ENCODE measurements at places on chromosomes 7 and 10.
A peak's percentile ranks its signal among the peaks of the same experiment; 100 is the strongest.

GRCh38 chr10:116602648-116603400 lies 12.1 kb downstream of the PNLIPRP1 start:
- no peak for DNase-seq

DNA sequence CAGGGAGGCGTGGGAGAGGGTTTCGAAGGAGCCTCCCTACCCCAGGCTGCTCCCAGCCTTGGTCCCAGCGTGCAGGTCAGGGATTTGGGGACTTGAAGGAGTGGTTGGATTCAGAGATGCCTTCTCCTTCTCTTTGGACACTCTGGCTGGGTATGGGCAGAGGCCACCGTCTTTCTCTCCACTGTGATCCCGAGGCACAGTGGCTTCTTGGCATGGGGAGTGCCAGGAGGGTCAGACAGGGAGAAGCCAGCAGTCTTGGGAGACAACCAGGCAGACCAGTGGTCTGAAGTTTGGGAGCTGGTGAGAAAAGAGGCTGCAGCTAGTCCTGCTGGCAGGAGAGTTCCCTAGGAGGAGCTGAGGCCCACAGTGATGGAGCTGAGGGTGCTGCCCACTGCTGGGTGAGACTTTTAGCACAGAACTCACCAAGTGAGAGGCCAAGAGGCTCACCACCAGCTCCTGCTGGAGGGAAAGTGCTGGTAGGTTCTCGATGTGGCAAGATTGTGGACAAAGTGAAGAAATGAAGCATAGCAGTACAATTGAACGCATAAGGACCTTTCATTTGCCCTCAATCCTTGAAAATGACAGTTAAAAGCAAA lies 35.2 kb upstream of the WDFY4 start:
- no peak for DNase-seq

DNA sequence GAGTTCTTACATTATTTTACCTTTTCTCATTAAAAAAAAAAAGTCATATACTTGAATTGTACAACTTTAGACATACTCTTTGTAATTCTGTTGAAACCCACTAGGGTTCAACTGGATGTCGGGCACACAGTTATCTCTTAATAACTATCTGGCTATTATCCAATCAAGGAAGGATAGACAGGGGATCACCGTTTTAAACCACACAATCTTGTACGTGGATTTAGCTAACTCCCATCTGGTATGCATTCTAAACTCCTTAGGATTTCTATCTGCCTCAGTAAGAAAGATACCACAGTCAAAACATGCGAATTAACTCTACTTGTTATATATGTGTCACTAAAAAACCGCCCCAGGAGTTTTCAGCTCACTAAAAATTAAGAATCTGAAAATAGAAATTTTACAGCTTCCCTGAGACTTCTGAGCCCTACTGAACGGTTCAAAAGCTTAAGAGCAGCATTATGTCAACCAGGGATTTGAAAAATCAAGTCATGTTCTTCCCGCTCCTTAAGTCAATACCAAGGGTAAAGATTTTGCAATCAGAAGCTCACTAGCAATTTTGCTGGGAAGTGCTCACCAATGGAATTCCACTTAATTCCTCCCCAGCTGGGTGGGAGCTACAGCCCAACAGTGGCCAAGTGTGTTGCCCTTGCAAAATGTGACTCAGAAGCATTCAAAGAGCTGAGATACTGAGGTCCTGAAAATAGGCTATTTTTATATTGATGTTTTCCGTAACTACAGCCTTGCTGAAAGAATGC lies 267.0 kb downstream of the FRMD4A start:
- DNase-seq, result no peak

- DNase-seq, result no peak
These were observed 43.8 kb downstream of the CFAP46 start for GRCh38 chr10:132898391-132899053.

DNA sequence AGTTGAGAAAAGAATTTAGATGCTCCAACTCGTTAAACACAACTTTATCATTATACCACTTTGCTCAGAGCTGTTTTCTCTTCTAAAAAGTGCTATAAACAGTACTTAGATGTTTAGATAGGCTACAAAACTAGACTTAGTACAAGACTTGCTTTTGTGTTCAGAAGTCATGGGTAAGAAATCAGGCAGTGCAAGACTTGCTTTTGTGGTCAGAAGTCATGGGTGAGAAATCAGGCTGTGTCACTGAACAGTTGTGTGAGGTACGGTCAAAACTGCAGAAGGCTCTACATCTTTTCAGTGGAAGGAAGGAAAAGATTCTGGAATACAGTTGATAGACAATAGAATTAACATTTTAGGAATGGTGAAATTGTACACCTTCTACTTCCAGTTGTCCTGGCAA lies 239.7 kb downstream of the DNAJB9 start:
- no peak for DNase-seq

DNA sequence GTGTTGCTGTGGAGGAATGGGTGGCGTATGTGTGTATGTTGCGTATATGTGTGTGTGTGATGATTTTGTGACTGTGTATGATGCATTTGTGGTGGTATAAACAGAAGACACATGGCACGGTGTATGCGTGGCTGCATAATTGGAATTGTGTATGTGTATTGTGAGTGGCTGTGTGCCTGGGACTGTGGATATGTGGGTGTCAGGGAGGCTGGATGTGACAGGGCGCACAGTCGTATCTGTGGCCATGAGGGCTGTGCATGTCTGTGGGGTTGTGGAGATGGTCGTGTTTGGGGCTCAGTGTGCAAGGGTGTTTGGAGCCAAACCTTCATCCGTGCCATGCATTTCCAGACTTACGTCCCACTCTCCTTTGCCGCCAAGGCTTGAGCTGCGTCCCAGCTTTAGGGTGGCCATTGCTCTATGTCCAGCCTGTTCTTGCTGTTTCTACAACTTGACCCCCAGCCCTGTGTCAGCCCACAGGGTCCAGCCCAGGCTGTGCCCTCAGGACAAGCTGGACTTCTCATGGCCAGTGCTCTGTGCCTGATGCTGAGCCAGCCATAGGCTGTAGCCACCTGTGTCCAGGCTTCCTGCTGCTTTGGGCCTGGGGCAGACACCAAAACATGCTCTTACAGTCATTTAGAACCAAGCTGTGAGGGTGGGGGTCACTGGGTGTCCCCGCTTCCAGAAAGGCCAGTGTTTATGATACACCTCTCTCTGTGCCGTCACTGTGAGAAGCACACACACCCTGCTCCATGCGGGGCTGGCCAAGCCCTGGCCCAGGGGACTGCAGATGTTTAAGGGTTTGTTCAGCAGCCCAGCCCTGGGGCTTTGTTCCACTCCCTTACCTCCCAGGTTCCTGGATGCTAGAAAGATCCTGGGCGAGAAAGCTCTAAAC lies 127.6 kb downstream of the NEURL1 start:
- DNase-seq, result no peak

- DNase-seq, result no peak
These were observed 146.2 kb upstream of the RET start for GRCh38 chr10:42930516-42931192.

GRCh38 chr10:15209827-15210509 lies 41.5 kb upstream of the NMT2 start:
- peak; percentile 12 for DNase-seq

GRCh38 chr10:3213208-3213607 lies 40.6 kb upstream of the PITRM1 start:
- no peak for DNase-seq

DNA sequence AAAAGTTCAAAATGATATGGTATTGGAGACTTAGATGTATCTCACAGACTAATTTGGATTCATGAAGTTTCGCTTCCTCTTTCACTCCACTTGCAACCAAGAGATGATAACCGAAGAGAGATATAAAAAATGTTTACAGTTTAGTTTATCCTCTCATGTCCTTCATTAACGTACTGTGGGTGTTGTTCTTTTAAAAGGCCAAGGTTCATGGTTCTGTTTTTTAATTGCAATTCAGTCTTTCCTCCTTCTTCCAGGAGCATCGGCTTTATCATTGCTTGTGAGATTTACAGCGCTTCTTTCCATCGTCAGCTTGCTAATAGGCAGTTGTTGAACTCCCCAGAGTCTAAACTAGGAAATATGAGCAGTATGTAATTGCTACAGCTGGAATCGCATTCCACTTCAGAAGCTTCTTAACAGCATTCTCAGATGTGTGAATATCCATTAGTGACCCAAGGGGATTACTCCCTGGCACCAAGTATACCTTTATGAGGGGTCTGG lies 75.9 kb upstream of the HGF start:
- no peak for DNase-seq

DNA sequence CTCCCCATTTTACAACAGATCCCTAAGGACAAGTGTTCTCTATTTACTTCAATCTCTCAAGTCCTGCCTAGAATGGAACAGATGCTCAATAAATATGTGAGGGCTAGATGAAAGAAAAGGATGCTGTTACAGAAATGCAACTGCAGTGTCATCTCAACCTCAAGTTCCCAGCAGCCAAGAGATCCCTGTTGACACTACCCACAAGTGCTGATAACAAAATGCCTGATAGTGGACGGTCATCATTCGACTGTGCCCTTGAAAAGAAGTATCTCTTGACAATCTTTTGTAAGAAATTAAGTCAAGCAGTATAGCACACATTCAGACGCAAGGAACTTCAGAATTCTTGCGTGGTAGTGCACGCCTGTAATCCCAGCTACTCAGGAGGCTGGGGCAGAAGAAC lies 133.2 kb downstream of the PARD3 start:
- DNase-seq, result no peak

GRCh38 chr7:11753433-11753832 lies 78.6 kb downstream of the THSD7A start:
- no peak for DNase-seq

- no peak for DNase-seq
These were observed 10.3 kb downstream of the ZMIZ1 start for GRCh38 chr10:79079054-79079397.

DNA sequence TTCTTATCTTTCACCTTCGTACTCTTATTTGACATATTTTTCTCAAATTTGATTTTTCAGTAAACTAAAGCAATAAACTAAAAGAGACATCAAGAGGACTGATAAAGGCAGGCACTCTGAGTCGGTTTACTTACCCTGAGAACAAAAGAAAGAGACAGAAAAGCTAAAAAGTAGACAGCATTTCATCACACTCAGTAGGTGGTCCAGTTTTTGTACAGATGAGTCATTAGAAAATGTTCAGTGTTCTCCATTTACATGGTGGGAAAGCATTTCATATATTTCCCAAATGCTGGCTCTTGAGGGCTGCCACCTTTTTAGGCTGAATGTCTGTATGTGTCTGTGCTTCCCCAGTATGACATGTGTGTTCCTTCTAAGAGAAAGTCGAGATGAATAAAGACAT lies 52.7 kb downstream of the NHLRC2 start:
- no peak for DNase-seq

DNA sequence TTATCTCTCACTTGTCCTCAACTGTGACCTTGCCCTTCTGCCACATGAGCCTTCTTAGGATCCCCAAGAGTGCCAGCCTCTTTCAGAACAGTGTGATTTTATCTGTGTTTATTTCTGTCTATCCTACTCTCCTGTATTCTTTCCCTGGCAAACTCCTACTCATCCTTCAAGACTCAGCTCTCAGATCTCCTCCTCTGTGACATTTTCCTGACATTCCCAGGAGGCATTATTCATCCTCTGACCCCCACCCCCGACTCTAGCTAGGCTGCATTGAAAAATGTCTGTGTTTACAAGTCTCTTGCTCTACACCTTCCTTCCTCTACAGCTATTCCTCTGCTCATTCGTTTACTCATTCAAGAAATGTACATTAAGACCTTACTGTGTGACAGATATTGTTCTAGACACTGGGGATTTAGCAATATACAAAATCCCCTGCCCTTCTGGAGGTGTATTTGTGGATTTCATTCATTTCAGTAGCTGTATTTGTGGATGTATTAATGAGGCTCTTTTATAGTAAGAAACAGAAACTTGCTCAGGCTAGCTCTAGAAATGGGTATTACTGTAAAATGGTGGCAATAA lies 61.4 kb upstream of the COMTD1 start:
- no peak for DNase-seq

GRCh38 chr10:11569471-11569870 lies 42.0 kb downstream of the USP6NL start:
- no peak for DNase-seq

DNA sequence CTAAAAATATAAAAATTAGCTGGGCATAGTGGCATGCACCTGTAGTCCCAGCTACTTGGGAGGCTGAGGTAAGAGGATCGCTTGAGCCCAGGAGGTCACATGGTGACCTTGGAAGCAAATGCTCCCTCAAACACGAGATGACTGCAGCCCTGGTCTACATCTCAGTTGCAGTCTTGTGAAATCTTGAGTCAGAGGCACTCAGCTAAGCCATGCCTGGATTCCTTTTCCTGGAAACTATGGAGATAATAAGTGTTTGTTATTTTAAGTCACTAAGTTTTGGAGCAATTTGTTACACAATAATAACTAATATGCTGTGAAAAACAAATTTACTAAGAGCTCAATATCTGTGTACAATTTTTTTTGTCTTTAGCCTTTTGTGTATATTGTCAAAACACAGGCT lies 284.3 kb upstream of the KAT6B start:
- no peak for DNase-seq

GRCh38 chr7:106485031-106485551 lies 175.9 kb downstream of the CCDC71L start:
- no peak for DNase-seq

DNA sequence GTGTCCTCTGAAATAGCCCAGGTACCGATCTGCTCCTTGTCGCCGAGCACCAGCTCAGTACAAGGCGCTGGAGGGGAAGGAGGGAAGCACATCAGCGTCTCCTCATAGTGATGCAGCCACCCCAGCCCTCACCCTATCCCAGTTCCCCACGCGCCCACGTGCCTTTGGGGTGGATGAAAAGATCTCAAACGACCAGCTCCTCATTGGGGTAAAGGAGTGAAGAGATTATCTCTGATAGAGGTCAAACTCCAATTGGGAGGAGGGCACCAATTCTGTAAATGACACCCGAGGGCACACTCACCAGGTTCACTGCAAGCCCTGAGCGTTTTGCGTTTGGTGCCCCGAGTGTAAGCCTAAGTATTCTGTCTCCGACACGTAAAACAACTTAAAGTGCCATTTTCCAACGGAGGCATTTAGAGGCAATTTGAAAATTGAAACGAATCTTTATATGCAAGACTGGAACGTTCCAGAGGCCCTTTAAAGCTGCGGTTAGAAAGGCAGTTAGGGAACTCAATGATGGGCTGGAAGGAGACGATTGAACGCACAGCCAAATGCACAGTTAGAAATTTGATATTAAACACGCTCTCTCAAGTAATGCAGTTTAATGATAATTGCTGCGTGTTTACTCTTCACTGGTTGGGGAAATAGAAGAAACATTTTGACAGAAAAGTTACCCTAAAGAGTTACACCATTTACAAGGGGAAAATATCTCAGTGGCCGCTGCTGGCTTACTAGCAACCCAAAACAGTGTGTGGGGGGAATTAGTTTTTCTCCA lies 8.9 kb upstream of the EMX2 start:
- no peak for DNase-seq

DNA sequence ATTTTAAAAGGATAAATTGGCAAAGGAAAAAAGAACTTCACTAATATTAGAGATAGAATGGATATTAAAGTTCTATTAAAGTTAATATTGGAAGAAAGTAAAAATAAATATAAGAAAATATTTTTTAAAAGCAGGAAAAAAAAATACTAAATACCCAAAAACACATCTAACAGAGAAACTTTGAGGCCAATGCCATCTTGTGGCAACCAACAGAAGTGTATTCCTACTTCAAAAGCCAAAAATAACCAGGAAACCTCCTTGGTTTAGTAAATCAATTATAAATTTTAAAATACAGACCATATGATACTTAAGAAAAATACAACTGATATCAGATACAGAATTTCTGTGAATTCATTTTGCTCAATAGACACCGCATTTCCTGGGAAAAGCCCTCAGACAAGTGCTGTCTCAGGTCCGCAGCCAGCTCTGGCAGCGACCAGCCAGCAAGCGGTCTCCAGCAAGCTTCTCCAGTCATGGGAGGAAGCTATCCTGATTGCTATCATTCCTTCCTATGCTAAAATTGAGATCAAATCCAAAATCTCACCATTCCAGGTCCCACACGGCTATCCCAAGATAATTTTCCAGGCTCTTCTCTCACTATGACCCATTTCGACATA lies 65.3 kb downstream of the LMBR1 start:
- DNase-seq, result no peak
